ENCODE measurements at places on chromosomes 2 and 18.

GRCh38 chr18:27314996-27315395 is 129.9 kb upstream of the CHST9 start:
- no peak for DNase-seq

DNA sequence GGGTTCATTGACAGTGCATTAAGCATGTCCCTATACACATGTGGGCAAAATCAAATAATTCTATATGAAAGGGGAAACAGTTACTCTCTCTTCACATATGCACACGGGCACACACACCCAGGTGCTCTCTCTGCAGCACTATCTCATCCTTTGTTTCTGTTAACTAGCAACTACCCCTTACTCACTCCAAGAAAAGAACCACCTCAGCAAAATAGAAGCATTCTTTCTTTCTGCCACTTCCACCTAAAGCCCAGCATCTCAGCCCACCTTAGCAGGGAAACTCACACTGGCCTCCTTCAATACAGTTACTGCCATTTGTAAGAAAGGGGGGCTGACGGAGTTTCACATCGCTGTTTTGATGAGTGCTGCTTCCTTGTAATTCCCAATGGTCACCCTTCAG is 216.3 kb upstream of the ID2 start:
- no peak for DNase-seq

DNA sequence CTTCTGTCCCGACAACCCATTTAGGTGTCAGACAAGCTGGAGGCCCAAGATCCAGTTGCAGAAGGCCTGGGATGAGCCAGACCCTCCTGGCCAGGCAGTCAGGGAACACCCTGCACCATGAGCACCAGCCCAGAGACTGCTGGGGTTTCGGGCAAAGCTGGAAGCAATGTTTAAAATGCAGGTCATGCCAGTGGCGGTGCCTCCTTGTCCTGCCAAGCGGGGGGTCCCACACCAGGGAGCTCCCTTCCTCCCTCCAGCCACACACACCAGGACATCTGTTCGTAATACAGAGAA is 230.2 kb downstream of the ATAD2B start:
- no peak for DNase-seq

DNA sequence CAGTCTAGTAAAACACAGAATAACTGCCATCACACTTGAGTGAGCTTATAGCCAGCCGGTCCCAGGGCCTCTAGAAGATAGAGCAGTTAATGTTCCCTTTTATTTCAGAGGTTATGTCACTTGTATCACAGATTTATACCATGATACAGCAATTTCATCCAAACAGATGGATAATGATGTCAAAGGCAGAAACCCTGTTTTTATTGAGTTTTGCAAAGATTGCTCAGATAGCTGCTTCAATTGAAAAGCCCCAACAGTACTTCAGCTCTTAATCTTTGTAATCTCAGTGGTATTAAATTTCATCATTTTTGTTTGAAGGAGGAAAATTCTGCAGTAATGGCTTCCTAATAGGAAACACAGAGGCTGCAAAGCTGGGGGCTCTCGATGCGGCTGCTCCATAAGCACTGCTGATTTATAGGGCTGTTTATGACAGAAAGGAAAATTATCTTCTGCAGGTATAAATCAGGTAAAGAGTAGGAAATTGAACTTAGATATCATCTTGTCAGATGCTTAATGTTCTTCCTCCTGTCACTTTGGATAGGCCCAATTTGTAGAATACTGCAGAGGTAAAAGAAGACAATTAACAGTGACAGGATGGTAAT is 112.3 kb downstream of the LNPK start:
- no peak for DNase-seq

DNA sequence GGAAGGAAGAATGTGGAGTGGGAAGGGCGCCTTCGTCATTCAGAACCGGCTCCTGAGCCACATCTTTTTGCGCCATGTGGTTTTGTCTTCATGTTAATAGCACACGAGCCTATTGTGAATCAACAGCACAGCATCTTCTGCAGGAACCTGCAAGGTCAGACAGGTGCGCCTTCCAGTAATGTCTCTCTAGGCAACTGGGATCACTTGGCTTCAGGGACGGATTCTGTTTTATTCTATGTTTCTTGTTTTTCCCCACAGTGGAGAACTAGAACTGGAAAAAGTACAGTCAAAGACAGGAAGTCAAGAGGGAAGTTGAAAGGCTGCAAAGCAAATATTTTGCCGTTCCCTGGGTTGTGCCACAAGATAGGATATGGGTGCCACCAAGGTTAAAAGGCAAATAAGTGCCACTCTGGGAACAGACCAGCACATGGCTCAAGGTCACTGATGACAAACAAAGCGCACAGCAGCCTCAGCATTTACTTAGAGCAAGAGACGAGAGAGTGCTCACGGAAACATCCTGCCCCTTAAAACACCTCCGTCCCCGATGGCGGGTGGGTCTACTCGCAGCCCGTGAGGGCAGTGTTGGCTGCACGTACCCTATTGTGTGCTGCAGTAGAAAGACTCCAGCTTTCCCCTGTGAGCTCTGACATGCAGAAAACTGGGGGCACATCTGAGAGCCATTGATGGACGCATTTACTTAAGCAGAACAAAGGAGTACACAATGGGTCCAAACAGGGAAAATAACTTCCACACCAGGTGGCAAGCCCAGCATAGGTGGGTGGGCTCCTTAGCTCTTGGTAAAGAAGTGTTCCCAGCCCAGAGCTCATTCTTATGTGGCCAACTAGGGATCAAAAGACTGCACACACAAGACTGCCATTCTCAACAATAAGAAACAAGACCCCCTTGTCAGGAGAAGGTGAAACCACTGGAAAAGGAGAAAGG is 107.2 kb upstream of the PARD3B start:
- DNase-seq, result no peak

DNA sequence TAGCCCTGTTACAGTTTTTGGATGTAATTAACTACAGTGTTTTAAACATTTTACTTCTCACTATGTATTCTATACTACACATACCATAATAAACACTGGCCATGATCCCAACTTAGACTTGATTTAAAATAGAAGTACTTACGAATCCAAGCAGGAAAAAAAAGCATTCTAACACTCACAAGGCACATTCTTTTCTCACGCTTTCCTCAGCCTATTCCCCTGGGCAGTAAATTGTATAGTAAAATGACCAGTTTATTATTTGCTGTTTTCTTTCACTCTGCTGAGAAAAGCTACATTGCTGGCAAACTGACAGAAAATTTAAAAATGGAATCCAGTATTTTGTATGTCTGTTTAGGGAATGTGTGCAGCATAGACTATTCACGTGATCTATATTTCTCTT is 2.8 kb upstream of the TANC1 start:
- no peak for DNase-seq

DNA sequence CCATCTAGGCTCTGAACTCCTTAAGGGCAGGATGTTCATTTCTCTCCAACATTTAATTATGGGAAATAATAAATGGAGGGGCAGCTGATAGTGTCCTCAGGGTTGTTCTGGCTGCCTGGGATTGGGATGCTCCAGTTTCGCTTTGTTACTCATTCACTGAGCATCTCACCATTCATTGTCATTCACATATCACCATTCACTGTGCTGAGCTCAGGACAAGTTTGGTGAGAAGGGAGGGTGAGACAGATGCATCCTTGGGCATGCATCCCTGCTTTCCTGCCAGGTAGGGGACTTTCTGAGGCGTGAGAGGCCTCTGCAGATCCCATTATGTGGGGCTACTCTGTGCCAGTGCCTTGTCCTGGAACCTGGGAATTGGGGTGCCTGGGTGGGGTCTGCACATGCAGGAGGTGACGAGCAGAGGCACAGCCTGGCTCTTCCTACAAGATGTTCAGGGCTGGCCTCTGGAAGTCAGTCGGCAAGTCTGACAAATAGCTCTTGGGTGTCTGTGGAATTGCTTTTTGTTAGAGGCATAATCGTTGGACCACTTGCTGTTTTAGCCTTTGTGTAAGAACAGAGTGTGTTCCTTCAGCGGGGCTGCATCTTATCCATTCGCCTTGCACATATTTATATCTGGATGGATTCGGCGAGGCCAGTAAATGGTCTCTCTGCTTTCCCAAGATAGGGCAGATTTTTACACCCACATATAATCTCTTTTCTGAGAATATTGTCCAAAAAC is 323.2 kb upstream of the THSD7B start:
- DNase-seq, result no peak

DNA sequence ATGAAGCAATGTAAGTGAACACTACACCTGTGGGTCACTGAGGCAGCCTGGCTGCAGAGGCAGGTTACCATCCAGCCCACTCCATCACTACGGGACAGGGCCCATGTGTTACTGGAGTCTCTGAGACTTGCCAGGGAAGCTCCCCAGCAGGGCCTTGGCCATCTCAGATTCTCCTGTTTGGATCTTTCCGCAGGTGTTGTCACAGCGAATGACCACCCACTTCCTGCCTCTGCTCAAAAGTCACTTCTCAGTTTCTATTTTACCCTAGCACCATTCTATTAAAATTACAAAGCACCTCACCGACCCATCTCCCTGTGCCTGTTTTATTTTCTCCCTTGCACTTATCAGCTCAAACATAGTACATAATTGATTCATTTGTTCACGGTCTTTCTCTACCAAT is 34.5 kb upstream of the L3MBTL4 start:
- DNase-seq, result no peak

GRCh38 chr18:76975577-76976110 is 153.3 kb downstream of the ZNF236 start:
- DNase-seq, result no peak

- DNase-seq, result no peak
These were observed 38.7 kb downstream of the REEP1 start for GRCh38 chr2:86298411-86299390.

GRCh38 chr2:40439473-40439872 is 12.4 kb downstream of the SLC8A1 start:
- DNase-seq, result no peak

DNA sequence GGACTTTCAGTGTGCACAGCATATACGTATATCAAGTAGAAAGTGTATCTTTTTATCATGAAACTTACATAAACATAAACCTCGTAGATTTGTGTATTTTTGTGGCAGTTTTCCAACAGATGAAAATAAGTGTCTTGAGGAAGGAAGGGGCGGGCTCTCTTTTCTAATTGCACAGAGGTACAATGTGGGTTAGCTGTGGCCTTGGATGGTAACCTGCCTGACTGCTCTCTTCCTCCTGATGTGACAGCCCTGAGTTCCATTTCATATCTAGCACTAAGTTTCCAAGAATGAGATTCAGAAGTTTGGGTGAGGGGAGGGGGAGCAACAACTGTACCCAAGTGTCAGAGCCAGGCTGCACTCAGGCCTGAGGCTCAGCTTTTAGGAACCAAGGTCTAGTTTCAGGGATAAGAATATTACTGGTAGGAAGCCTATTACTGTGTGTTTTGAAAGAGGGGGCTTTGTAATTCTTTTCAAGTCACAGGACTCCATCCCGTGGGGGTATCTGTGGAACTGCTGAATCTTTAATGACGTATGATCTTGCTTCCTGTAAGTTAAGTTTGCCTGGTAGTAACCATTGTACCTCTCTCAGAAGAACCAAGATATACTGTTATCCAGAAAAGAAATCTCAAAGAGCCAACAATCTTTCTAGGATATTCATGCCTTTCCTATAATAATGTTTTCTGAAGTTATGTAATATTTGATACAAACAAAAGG is 483.7 kb downstream of the PTPRM start:
- DNase-seq, result no peak

GRCh38 chr2:8448824-8449556 is 232.9 kb upstream of the ID2 start:
- DNase-seq, result no peak

GRCh38 chr18:22488554-22488953 is 70.8 kb upstream of the CTAGE1 start:
- no peak for DNase-seq

DNA sequence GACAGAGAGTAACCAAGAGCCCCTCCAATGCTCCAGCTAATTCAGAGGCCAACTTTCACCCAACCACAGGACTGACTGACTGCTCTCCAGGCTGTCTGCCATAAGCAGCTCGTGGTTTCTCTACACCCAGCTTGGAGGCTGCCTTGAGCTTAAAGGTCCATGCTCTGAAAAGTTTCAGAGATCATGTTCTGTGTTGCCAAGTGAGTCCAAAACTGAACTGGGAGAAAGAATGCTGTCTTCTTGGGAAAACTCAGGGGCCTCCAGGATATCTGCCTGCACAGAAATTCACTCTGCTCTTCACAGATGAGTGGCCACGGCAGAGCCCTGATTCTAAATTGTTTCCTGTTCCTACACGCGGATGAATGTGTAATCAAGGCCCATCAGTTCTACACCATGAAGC is 51.1 kb downstream of the LPIN2 start:
- peak; percentile 32 for DNase-seq

DNA sequence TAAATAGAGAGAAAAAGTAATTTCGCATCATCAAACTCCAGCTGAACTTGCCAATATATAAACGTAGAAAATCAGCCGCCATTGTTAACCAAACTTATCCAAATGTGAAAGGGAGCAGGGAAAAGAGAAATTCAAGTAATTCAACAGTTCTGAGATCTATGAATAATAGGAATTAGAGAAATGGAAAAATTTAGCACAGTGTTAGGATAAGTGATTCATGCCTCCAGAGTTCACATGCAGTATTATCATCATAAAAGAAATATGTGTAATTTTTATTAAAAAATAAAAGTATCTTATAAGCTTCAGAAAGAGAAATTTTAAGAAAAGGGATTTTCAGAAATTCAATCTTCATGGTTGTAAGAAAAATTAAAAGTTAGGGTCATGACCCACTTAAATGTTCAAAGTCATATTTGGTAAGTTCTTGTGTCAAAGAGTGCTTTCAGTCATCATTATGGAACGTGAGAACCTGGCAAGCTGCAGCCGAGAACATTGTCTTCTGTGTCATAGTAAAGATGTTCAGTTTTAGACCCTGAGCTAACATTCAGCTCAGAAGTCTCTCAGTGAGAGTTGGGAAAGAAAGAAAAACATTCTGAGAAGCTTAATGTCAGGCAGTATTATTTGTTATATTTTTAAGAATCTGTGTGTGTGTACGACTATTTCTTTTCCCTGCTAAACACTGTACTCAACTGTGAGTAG is 414.3 kb upstream of the RGPD4 start:
- DNase-seq, result no peak

DNA sequence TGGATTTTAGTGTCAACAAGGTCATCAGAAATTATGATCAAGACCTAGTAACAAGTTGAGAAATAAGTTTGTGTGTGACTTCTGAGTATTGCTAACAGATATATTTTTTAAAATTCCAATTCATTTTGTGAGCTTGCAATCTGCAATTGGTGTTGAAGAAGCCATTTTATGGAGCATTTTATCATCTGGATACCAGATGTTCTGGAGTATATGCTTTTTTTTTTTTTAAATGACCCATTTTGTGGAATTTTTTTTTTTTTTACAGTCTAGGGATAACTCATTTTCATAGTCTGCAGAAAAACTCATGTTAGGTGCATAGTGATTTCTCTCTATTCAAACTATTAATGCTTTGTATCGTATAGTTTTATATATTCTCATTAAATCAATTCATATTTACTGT is 12.6 kb downstream of the QPCT start:
- no peak for DNase-seq

DNA sequence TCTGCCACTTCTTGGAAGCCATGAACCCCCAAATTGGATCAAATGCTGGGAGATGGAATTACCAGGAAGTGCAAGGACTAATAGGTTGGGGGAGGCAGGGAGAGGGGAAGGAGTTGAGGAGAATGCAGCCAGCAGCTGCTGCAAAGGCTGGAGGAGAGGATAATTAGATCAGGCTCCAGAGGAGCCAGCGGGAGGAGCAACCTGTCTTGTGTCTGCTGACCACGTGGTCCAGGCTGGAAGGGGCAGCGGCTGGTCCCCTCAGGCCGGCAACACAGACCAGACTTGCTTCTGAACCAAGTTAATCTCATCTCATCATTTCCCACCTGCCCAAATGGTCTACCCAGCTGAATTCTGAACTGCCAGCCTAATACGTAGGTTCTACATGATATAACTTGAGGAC is 68.3 kb downstream of the MRO start:
- DNase-seq, result no peak

- no peak for DNase-seq
These were observed 151.3 kb downstream of the ZNF236 start for GRCh38 chr18:76973520-76974266.
